Suprapubic skin (tissue), 4 donors: ENCODE measurements at places on chromosomes 7 and 10. TPM values are rescaled to one million over a fixed set of nuclear protein-coding genes. Genes with fewer than 3 reads are reported as not detected.

Gene HOXA11
- total RNA-seq = 0.34 TPM

Gene SEMA3D
- total RNA-seq = 5.9 TPM

Gene RADIL
- total RNA-seq = 6.8 TPM

Gene OAT
- 101 TPM for total RNA-seq

Gene PODXL
- 27.9 TPM for total RNA-seq

GRCh38 chr10:13440185-13441061 is 88.4 kb downstream of the BEND7 start:
- no peak for DNase-seq

DNA sequence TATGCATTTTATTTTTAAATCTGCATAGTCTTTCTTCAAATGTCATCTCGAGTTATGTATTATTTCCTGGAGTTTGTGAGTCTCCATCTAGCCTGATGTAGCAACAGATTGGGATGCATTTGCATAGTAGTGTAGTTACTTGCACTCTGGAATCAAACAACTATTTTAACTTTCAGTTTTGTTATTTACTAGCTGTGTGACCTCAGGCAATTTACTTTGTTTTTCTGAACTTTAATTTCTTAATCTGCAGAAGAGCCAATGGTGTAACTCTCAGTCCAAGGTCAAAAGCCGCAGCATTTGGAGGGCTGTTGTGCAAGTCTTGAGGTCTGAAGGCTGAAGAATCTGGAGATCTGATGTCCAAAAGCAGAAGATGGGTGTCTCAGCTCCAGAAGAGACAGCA is 175.8 kb upstream of the SORCS1 start:
- DNase-seq = no peak

DNA sequence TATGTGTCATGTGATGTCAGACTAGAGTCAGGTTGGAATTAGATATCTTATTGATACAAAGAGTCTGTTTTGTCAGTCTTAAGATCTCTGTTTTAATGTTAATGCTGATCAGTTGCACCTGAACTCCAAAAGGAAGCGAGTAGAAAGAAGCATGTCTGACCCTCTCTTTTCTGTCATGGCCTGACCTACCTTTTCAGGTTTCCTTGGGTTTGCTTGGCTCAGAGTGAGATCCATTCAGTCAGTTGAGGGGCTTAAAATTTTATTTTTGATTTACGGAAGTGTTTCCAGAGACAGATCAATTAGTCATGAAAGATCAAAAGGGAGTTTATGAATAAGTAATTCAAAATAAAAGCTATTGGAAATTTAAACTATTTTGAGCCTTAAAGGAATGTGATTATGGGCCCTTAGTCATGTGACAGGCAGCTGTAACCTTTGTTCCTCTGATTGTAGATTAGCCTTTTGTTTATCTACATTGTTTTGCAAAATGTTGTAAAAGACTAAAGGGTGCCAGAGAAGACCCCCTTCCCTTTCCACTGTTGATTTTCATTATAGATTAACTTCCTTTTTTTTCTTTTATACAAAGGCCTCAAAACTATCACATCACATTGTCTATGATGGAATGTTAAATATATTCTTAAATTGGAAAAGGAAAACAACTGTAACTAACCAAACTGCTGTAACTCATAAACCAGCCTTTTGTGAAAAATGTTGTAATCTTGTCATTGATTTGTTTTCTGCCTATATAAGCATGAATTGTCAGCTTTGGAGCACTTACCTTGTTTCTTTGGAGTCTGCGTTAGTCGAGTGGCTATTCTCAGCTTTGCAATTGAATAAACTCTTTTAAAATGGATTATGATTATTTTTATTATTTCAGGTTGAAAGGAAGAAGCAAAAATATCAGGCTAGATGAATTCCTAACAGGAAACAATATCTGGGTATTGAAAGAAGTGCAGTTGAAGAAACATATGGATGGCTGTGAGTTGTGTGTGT is 195.5 kb upstream of the MBL2 start:
- DNase-seq = no peak

DNA sequence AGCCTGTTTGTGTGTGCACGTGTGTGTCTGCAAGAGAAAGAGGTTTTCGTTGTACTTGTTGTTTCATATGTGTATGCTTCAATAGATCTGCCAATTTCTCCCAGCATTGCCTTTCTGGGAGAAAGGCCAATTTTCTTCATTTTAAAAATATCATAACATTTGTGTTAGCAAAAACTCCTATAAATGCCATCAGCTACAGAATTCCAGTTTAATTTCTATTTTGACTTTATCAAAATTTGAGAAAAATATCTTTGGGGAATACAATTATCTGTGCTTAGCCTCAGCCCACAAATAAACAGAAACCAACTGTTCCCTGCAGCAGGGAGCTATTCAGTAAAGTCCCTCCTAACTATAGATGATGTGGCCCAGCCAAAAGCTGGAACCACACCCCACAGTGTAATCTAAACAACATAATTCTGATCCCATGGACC is 68.3 kb upstream of the MGMT start:
- no peak for DNase-seq

- DNase-seq = no peak
Measured at GRCh38 chr7:26723129-26723528, 141.3 kb downstream of the SKAP2 start.

DNA sequence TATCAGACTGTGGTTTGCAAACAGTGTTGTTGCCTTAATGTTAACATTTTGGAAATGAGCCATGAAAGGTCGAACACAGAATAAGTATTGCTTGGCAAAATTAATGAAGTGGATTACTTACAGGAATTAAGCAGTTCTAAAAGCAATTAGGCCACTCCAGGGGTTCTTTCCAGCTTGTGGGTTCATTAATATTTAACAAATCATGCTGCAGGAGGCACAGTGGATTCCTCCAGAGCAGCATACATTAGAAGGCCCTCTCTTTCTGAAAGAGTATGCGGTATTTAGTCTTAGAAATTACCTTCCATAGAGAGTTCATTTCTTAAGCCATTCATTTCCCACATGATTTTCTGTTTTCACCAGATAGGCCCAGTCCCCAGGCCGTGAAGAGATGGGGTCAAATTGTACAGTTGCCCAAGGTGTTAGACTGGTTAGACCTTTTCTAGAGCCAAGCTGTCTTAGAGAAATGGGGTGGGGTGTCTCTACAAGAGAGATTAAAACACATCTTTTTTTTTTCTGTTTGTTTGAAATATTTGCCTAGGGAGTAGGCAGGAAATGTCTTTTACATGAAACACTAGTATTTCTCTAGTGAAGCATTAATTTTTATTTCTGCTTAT is 40.0 kb upstream of the AGR3 start:
- no peak for DNase-seq

DNA sequence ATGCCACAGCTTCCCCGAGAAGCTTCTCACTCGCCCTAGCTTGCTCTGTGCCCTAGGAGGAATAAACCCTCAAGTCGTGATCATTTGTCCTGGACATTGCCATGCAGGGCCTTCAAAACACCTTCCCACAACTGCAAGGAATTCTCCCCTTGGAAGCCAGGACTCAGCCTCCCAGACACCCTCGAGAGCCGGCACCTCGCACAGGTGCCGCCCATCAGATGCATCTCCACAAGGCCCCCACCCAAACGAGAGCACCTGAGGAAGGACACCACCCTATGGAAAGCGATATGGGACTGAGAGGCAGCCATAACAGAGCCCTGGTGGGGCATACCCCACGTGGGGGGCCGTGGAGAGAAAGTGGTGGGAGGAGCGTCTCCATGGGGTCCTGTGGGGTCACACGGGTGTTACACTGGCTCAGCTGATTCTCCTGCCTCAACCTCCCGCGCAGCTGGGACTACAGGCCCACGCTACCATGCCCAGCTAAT is 77.6 kb upstream of the FOXK1 start:
- DNase-seq = no peak

GRCh38 chr7:107528461-107528860 is 35.3 kb downstream of the COG5 start:
- DNase-seq = no peak
